ENCODE measurements at places on chromosomes 4 and X.

DNA sequence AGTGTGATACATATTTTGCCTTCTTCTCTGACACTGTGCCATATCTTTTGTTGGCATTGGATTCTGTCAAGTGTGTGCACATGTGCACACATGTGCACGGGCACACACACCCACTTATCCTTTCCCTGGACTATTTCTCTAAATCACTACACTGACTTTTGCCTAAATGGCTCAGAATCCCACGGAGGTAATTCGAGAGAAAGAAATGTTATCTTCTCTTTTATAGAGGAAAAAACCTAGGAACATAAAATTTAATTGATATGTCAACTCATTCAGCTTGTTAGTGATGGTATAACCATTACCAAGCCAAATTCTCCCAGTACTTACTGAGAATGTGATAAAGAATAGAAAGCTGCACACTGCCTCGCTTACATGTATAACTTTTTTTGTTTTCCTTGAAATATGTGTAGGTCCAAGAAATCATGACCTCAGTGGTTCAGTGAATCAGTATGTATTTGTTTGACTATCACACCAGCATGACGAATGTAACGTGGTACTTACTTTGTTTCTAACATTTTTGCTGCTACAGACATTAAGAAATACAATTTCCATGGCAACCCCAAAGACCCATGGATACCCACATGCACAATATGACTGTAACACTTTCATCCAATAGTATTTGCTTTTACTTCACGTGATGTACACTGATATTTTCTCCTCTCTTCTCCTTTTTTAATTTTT is 163.0 kb downstream of the PCDH7 start:
- no peak for ATAC-seq

GRCh38 chrX:21723084-21723483 is 34.8 kb downstream of the SMPX start:
- no peak for ATAC-seq

DNA sequence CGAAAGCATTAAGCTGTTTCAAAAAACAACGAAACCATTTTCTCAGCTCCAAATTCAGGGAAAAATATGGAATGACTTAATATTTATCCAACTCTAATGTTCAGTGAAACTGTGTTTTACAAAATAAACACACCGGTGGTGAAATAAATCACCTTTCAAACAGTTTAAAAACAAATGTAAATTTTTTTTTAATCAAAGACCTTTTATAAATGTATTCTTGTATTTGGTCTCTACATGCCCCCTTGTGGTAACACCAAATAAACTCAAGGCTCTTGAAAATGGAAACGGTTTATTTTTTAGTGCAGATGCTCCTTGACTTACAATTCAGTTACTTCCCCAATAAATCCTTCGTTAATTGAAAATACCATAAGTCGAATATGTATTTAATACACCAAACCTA is 45.8 kb upstream of the ITM2A start:
- ATAC-seq, result no peak

DNA sequence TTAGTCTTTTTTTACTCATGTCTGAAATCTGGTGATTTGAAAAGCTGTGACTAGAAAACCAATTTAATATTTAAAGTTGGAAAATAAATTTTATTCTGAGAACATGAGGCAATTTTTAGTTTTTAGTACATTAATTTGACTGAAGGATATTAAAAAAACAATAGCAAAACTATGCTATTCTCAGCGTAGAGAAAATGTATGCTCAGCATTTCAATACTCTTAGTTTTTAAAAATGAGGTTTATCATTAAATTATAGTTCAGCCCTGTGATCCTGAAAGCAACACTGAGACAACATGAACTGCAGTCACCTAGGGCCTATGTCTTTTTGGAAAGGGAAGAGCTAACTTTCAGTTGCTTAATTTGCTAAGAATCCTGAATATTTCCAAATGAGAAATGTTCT is 9.5 kb downstream of the GALNT7 start:
- ATAC-seq, result no peak

GRCh38 chr4:140675599-140676231 is 80.5 kb downstream of the TBC1D9 start:
- ATAC-seq, result no peak

DNA sequence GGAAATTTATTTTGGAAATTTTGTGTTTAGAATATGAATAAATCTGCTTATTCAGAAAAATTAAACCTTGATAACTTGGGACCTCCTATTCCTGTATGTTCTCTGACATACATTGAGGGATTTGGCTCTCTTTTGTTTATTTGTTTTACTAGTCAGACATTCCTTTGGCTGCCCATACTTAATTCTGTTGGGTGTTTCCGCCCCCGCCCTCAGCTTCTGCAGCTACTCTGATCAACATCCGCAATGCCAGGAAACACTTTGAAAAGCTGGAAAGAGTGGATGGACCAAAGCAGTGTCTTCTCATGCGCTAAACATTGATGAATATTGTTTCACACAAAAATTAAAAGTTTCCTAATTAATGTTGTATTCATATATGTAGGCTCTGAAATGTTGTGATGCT is 40.5 kb downstream of the RRAGB start:
- no peak for ATAC-seq

DNA sequence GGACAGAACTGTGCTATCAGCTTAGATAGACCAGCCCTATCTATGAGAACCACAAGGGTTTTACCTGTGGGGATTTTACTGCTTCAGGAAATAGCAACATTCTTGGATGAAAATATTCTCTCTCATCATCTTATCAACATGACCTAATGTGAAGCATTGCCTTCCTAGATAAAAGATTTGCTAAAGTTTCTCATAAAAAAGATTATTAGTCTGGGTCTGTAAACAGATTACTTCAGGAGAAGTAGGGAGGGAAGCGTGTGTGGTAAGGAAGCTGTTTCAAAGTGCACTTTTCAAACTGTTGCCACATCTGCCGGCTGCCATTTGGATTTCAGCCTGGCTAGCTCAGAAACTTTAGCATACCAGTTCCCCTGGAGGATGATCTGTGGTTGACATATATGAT is at the start of gene NOX1:
NOX1 (minus strand) TSS at position 35 of the 400 bp plus-strand sequence. CDS start 220 bp downstream, outside the sequence.
- no peak for ATAC-seq

DNA sequence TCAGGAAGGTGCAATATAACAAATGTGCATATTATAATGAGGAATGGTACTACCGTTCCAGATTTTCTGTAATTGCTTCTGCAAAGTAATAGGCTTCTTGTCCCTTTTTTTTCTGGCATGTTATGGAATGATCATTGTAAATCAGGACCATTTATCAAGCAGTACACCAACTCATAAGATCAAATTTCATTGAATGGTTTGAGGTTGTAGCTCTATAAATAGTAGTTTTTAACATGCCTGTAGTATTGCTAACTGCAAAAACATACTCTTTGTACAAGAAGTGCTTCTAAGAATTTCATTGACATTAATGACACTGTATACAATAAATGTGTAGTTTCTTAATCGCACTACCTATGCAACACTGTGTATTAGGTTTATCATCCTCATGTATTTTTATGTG is 12.6 kb downstream of the IBSP start:
- peak; percentile 66 for ATAC-seq

- ATAC-seq, result no peak
Measured at GRCh38 chrX:16867947-16868346, 2.2 kb downstream of the RBBP7 start.

GRCh38 chrX:30570505-30570904 is 7.1 kb downstream of the TASL start:
- ATAC-seq, result peak; percentile 57

DNA sequence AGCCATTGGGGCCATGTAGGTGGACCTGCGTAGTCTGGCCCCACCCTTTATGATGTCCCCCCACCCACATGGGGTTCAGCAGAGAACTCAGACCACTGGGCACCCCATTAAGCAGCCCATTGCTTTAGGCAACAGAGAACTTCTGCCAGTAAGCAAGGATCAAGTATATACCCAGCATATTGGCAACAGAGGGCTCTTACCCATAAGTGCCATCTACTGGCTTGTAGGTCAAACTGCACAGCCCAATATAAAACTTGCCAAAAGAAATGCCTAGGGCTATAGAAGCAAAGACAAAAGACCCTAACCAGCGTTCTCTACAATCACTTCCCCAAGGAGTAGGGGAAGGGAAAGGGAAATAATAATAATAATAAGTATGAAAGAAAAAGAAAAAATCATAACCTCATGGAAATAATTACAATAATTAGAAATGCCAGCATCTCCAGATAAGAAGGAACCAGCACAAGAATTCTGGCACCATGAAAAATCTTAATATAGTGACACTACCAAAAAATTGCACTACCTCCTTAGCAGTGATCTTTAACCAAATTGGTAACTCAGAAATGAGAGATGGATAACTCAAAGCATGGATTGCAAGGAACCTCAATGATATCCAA is 1090.7 kb downstream of the FAT4 start:
- no peak for ATAC-seq

DNA sequence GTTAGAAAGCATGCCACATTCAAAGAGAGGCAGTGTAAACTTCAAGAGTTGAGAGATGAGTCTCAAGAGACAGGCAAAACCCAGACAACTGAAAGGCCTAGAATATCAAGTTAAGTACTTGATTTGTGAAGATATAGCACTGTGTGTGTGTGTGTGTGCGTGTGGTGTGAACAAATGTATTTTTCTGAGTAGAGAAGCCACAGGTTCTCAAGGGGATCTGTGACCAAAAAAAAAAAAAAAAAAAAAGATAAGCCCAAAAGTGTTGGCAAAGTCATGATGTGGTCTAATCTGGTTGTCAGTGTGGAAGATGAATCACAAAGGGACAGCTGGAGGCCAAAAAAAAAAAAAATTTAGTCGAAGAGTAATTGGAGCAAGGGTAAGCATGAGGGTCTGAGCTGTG is 3.9 kb downstream of the RIPPLY1 start:
- no peak for ATAC-seq

DNA sequence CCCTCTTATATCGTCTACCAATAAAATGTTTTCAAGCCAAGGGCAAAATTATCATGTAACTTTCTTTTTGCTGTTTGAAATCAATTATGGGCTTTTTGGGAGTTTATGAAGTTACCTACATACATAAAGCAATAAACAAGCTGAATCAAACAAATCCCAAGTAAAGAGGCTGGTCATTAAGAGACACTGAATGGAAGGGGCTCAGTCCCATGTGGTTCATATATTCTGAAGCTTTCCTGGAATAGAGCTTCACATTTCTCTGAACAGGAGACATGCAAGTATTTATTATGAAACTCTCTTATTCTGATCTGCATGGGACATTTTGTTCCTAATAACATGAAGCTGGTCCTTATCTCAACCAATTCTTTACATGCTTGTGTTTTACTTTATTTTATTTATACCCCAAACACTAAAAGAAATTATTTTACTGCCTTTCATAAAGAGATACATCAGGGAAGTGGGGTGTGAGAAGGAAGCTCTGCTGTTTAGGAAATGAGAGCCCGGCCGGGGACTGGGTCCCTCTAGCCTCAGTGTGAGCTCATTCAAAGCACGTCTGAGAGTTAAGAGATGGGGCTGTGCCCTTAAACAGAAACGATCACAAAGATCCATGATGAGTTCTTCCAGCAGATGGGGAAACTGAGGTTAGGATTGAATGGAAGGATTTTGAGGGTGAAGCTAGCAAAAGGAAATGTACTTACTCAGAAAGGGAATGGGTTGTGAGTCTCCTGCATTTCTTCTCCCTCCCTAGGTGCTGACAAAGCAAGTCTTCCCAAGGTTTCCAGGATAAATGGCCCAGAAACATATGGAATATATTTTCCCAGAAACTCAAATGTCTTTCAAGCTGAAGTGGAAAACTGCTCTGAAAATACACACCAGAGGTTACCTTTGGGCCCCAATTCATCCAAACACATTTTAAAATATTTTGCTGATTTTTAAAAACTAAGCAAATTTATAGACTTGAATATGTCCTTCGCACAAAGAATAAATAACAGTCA is 93.1 kb upstream of the LNX1 start:
- no peak for ATAC-seq

GRCh38 chrX:1380672-1381233 is 11.2 kb downstream of the SLC25A6 start:
- ATAC-seq, result peak; percentile 37

GRCh38 chrX:50618788-50619558 is 148.3 kb upstream of the DGKK start:
- no peak for ATAC-seq

DNA sequence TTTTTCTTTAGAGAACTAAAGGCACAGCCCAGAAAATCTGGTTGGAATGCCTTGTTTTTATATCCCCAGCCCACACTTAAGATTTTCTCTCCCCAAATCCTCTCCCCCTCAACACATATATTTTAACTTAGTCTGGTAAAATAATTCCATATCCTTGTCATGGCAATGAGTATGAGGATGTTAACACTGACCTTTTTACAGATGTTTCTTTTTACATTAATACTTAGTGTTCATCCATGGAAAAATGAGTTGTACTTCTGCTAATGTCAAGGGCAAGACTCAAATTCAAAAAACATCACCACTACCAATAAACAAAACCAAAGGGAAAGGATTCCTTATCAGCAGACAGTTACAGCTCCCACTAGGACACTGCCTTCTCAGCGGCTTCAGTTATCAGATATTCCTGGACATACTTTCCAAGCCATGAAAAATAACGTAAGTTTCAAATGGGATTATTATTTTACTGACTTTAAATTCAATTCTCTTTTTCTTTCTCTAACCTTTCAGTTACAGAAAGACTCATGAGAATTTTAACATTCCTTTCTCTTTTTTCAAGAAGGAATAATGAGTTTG is 83.3 kb downstream of the RASL11B start:
- no peak for ATAC-seq

Measured in SK-N-SH treated with all-trans-retinoic acid at 6 μM for 48 hours (cell line).